ENCODE measurements at places on chromosomes 1 and 21.

GRCh38 chr1:222815440-222815765 is 564 bp downstream of the DISP1 start:
- no peak for DNase-seq

GRCh38 chr1:243459059-243459458 is 203.2 kb downstream of the SDCCAG8 start:
- DNase-seq, result no peak

GRCh38 chr1:193951984-193952383 is 765.6 kb upstream of the B3GALT2 start:
- no peak for DNase-seq

DNA sequence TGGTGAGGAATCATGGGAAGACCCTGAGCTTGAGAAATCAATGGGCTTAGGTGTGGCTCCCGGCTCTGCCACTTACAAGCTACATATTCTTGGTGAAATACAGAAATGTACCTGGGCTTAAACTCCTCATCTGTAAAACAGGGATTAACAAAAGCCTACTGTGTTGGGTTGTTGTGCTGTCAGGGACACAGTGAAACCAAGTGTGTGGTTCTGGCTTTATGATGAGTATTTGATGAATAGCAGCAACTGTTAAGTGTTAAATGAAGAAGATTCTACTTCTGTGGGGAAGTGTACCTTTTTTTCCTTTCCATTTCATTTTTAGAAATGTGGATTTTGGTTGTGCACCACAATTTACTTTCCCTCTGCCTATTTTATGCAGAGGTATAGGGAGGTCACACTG is 41.1 kb upstream of the DUSP10 start:
- DNase-seq, result no peak

DNA sequence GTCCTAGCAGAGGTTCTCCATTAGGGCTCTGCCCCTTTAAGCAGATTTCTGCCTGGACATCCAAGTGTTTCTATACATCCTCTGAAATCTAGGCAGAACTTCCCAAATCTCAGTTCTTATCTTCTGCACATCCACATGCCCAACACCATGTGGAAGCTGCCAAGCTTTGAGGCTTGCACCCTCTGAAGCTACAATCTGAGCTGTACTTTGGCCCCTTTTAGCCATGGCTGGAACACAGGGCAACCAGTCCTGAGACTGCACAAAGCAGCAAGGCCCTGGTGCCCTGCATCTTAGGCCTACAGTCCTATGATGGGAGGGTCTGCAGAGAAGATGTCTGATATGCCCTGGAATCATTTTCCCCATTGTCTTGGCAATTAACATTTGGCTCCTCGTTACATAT is 8.0 kb downstream of the HAO2 start:
- DNase-seq, result no peak

GRCh38 chr1:27145934-27146354 is 9.0 kb downstream of the SLC9A1 start:
- DNase-seq, result no peak

- DNase-seq, result no peak
Observed at GRCh38 chr1:87436534-87436933, 107.9 kb downstream of the LMO4 start.

- no peak for DNase-seq
Observed at GRCh38 chr1:18954270-18955071, 2.0 kb downstream of the IFFO2 start.

GRCh38 chr1:223202376-223203033 is 59.5 kb upstream of the TLR5 start:
- no peak for DNase-seq

- DNase-seq, result no peak
Observed at GRCh38 chr1:85404408-85404807, 60.6 kb downstream of the DDAH1 start.

GRCh38 chr1:3746830-3747521 is 5.3 kb upstream of the CCDC27 start:
- DNase-seq, result peak; percentile 83

GRCh38 chr1:156813750-156814570 is 2.7 kb downstream of the SH2D2A start:
- DNase-seq, result peak; percentile 63

GRCh38 chr1:225435487-225435886 is 7.6 kb upstream of the LBR start:
- no peak for DNase-seq

GRCh38 chr21:14318578-14318977 is 64.4 kb downstream of the HSPA13 start:
- no peak for DNase-seq

DNA sequence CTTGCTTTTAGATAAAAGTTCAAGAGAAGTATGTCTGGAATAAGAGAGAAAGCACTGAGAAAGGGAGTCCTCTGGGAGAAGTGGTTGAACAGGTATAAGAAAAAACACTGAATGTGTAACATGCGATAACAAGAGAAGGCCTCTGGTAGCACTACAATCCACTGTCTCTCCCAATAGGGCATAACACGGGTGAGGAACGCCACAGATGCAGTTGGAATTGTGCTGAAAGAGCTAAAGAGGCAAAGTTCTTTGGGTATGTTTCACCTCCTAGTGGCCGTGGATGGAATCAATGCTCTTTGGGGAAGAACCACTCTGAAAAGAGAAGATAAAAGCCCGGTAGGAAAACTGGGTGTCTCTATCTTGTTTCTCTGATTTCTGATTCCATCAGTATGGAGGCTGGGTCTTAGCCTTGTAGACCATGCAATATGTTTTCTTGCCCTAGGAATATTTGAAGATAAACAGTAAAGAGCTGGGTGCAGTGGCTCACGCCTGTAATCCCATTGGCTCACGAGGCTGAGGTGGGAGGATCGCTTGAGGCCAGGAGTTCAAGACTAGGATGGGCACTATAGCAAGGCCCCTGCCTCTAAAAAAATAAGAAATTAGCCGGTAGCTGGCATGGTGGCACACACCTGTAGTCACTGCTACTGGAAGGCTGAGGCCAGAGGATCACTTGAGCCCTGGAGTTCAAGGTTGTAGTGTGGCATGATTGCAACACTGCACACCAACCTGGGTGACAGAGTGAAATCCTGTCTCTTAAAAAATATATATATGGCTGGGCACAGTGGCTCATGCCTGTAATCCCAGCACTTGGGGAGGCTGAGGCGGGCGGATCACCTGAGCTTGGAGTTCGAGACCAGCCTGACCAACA is 40.4 kb downstream of the DAP3 start:
- peak; percentile 31 for DNase-seq

DNA sequence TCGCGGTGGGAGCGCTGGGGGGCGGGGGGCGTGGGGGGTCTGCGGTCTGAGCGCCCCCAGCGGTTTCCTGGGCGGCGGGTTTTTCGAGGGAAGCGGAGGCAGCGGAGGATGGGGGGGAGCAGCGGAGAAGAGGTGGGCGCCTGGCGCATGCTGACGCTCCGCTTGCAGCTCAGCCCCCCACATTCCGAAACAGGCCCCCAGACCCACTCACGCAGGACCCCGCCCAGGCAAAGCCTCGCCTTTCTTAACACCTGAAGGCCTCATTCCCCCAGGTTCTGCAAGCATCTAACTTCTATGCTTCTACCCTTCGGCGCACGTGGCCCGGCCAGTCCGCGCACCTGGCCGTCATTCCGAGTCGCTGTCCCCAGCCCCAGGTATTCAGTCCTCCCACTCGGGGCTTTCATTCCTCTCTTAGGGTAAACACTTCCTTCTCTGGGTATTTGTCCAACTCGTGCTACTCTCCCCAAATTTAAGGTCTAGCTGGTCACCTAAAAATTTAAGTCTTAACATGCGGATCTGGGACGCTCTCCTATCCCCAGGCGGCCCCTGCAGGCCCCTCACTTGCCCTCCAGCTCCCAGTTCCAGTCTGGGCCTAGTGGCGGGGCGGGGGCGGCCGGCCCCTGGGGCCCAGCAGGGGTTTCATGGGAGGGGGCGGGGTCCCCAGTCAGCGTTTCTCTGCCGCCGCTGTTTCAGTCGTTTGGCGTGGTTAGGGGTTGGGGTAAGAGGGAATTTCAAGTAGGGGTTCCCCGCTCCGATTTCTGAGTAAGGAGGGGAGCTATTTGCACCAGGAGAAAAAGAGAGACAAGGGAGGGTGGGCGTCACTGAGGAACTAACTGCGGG is 2.8 kb upstream of the ZBTB7B start:
- DNase-seq, result peak; percentile 59

- no peak for DNase-seq
Observed at GRCh38 chr1:221174330-221174993, 295.2 kb downstream of the HLX start.

GRCh38 chr1:116605315-116605714 is 34.5 kb upstream of the CD58 start:
- no peak for DNase-seq

GRCh38 chr1:205527931-205528330 is 23.5 kb downstream of the CDK18 start:
- DNase-seq, result no peak

DNA sequence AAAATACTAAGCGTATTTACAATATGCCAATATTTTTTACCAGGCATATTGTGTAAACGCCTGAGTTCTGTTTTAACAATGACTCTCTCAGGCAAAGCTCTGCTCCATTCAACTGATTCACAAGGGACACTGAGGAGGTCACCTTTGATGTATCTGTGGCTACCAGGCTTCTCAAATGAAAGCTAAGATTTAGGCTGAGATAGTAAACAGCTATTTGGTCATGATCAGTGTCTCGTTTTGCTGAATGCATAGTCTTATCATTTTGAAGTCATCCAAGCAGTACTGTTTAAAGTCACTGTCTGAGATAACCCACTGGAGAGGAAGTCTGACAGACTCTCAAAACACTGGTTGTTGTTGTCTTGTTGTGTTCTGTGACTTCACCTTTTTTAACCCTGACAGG is 13.7 kb upstream of the PLPPR5 start:
- DNase-seq, result no peak

GRCh38 chr1:180241716-180242544 is 11.9 kb downstream of the LHX4 start:
- DNase-seq, result no peak

- DNase-seq, result no peak
Observed at GRCh38 chr21:44704636-44705001, 6.8 kb downstream of the TSPEAR start.

DNA sequence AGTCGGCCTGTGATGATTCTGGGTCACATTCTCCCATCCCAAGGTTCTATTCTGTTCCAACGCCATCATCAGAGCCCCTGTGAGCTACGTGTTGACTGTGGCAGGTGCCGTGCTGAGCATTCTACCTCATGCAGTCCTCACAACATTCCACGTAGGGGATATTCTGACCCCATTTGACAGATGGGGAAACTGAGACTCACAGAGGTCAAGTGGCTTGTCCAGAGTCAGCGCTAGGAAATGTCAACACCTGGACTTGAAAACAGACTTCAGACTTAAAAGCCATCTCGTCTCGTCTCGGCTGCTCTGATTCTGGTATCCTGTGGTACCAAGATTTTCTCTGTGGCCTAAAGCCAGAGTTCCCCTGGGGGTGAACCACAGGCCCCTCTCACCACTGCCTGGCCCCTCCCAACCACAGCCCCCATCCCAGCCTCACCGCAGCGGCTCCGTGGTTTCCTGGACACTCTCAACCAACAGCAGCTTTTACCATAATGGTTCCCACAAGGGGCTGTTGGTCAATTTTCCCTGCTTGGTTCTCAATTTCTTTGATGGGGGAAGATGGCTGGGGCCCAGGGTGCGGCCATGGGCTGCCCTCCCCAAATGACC is 39.6 kb downstream of the SDC3 start:
- DNase-seq, result no peak

DNA sequence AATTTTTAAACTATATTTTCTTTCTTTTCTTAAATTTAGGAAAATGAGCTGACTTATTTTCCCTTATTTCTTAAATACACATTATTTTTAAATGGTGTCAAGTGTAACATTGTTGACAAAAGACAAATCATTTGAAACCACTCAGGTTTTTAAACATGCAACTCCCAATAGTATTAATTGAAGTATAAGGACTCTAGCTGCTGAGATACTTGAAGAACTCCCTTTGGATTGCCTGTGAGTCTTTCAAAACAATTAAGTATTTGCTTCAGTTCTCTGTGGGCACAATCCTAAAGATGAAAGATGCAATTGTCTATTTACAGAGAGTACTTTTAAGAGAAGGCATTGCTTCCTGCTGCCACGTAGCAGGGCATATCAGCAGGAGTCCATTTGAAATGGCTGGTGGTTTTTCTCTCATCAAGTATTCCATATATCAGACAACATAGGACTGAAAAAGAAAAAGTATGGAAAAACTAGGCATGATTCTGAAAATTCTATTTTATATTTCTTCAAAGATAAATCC is 373.4 kb downstream of the NEGR1 start:
- DNase-seq, result no peak

- no peak for DNase-seq
Observed at GRCh38 chr1:44947063-44947773, 39.2 kb downstream of the EIF2B3 start.

- no peak for DNase-seq
Observed at GRCh38 chr1:30726236-30726635, 2.9 kb upstream of the MATN1 start.

DNA sequence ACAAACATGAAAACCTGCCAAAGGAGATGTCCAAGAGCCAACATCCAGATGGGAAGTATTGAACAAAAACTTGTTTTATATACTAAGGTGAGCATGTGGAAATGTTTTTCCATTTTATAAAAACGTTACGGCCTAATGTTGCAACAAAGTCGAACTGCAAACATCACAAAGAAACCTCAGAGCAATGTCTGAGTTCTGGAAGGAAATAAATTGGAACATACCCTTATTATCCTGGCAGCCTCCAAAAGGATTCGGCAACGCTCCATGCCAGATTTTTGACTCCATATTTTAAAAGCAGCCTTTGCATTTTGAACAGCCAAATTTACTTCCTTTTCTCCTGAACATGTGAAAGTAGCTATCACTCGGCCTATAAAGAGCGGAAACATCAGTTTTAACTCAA is 3.3 kb downstream of the ALDH9A1 start:
- DNase-seq, result no peak

- no peak for DNase-seq
Observed at GRCh38 chr1:239612379-239612778, 226.0 kb downstream of the CHRM3 start.

DNA sequence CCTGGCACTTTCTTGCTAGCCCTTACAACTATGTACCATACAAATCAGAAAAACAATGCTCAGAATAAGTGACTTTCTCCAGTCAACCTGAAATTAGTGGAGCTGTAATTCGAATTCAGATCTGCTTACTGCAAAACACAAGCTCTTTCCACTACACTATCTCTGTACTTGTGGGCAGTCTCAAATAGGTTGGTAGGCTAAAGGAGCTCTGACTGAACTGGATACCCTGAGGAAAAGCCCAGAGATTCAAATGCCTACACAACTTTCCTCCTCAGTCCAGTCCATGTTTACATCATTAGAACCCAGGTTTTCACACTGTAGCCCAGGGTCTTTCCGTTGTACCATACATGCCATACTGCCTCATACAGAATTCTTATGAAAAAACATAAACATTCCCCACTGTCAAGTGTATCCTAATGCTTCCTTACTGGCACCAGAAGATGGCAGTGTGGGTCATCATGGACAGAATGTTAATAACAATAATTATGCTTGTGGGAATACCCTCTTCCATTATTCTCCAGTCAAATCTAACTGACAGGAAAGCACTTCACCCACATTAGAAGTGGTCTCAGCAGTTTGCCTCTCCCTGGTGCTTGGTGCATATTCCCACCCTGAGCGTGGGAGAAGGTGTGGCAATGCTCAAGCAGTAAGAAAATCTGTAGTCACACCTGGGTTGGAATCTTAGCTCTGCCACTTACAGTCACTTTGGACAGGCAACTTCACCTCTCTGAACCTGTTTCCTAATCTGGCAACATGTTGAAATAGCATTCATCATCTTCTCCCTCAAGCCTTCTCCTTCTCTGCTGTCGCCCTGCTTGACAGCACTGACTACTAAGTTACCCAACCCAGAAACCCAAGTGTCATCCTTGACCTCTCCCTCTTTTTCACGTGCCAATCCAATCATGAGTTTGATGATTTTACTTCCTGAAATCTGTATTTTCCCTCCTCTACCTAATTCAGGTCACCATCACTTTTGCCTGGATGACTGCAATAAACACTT is 14.4 kb upstream of the ZFYVE9 start:
- no peak for DNase-seq

GRCh38 chr1:198776602-198777029 is 137.8 kb downstream of the PTPRC start:
- no peak for DNase-seq

Measured in stimulated activated CD4-positive, alpha-beta T cell treated with anti-CD3 and anti-CD28 coated beads, Interleukin-1b, Interleukin-23, amount 100 ng/mL, for 4 hours (primary cell).